ENCODE measurements at places on chromosomes 4 and X.

- DNase-seq: no peak
These were observed 162.0 kb downstream of the SNCA start for GRCh38 chr4:89674876-89675459.

DNA sequence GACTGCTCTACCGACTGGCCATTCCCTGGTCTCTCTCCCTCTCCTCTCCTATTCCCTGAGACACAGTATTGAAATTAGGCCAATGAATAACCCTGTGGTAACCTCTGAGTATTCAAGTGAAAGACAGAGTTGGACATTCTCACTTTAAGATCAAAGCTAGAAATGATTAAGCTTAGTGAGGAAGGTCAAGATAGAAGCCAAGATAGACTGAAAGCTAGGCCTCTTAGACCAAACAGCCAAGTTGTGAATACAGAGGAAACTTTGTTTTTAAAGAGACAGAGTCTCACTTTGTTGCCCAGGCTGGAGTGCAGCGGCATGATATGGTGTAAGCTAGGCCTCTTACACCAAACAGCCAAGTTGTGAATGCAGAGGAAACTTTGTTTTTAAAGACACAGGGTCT, 64.6 kb downstream of the KDM6A start:
- no peak for DNase-seq

DNA sequence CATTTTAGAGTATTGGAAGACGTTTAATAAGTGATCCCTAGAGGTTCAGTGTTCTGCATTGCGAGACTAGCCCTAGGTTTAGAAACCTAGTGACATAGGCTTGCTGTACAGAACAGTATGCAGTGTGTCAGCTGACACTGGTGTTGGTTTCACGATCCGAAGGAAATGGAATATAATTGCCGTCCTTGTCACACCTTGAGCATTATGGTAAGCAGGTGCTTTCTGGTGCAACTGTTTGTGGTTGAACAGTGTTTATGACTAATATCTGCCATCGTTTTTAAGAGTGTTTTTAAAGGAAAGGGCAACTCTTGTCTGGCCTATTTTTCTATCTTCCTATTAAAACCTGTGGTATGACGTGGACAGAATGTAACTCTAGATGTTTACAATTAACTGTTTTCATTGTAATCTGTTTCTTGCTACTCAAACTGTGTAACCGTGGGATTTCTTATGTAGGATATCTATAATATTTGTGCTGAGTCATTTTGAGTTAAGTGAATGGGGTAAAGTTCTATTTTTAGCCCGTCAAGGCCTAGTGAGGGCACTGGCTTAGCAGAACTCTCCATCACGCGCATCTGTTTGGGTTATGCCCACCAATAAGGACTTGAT, 53.8 kb upstream of the TBC1D14 start:
- peak; percentile 74 for DNase-seq

GRCh38 chr4:119050527-119051090, 85.0 kb upstream of the MYOZ2 start:
- DNase-seq: no peak

DNA sequence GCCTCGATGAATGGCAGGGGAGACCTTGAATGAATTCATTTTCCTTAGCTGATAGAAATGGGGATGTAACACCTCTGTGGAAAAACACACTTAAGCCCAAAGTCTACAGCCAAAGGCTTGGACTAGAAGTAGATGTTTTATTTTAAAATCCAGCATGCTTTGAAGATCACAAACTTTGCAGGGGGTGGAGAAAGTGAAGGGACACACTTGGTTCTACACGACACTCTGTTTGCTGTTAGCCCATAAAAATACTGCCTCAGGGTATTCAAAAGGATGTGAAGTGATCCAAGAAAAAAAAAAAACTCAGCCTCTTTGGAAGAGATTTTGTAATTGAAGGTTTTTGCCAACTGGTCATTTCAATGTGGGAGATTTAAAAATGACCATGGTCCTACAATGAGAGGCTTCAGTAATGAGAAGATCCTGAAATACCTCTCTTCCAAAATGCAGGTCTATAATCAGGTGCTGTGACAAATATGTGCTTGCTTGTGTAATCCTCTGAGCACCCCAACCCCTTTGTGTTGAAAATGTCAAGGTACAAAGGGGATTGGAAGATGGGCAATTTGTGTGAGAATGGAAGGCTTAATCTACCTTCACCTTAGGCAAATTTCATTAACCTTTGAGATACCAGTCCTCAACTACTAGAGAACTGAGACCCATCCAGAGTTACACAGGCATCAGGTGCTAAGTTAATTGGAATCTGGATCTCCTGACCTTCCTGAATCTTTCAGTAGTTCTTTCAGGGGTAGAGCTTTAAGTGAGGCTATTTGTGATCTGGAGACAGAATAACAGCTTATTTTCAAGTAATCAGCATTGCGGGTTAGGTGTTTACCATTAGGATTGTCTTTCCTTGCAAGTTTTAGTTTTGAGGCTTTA, 82.5 kb downstream of the HS6ST2 start:
- no peak for DNase-seq

Measured in AG04450 (cell line).